Small intestine (tissue), 16 donors: ENCODE measurements at places on chromosomes 2 and 18. TPM values are rescaled to one million over a fixed set of nuclear protein-coding genes. Genes with fewer than 3 reads are reported as not detected.
A peak's percentile ranks its signal among the peaks of the same experiment; 100 is the strongest.

DNA sequence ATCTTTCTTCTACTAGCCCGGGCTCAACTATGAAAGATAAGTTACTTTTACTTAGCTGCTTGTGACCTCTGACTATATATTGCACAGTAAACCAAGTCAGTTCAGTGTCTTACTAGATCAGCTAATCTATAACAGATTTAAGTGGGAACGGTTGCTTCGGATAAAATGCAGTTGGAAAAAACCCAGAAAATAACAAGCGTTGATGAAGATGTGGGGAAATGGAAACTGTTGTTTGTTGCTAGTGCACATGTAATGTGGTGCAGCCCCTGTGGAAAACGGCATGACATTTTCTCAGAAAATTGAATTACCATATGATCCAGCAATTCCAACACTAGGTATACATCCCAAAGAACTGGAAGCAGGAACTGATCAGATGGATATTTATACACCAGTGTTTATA, 248.5 kb downstream of the PRKCE start:
- no peak for DNase-seq

DNA sequence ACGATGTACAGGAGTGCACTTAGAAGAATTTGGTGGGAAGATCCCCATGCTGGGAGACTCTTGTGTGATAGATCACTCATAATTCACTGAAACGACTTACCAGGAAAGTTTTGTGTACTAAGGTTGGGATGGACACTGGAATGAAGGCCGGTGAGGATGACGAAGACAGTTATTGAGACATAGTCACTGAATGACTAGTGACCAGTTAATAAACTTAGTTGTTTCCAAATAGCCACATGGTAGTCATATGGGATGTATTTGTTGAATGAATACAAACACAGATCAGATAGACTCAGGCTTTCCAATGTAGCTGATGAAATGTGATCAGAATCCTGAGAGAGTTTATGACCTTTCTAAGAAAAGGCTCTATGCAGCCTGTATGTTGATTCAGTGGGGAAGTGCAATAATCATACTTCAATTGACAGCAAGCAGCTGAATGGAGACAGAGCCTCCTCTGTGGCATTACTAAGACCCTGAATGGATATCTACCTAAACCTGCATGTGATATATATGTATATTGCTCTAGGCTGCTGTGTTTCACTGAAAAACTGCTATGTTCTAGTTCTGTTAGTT, 20.4 kb downstream of the GDF7 start:
- no peak for DNase-seq

DNA sequence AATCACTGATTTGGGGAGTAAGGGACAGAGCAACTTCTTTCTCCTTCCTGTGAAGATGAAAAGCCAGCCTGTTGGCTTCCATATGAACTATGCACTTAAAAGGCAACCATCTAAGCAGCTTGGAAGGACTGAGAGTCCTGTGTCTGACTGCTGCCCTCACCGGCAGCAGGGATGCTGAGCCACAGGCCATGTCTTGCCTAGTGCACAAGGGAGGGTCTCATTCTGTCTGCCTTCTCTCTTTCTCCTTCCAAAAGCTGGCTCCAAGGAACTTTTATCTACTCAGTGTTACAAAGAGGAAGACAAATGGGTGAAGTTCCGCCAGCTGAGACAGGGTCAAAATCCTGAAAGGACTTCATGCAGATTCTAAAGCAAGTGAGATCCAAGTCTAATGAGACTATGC, 146.3 kb downstream of the MTCL1 start:
- DNase-seq, result no peak

DNA sequence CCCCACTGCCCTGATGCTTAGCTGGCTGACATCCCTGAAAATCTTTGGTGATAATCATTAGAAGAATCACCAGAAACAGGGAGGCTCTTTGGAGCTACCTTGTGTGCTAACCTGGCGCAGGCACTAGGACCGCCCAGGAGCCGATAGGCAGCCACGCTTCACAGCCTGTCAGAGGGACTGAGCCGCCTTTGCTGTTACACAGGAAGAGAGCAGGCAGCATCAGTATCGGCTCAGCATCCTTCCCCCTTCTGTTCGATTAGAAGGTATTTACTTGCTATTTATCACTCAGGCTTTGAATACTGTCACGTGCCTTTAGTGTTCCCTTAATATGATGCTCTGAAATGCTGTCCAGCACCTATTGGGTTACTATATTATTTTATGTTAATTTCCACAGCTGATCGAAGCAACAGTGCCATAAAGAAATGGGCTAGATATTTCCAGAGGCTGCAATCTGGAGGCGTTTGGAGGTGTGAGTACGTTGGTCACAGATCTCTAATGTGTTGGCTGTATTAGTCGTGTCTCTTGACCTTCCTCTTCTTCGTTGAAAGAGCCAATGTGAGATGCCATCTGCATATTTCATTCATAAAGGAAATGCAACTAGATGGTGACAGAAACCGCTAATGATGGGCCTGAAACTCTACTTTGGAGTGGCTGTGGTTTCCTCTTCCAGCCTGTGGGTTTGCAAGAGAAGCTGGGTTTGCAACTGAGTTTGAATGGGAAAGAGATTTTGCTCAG, 110.4 kb upstream of the RAB27B start:
- DNase-seq, result peak; percentile 7

DNA sequence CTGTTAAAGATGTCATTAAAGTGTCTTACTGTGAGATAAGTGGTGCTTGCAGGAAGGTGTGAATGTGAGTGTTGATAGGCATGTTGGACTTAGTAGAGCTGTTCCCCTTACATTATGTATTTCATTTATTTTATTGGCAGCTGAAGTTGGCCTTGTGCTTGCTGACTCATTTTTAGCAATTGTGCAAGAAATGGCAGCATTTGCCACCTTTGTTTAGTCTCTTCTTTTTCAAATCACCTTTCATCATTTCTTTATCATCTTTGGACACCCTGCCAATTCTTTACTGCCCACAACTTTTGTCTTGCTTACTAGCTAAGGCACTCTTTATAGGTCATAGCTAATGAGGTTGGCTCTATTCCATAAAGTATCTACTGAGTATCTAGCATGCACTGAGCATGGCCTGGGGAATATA, 130.3 kb upstream of the LYPD6 start:
- peak; percentile 16 for DNase-seq

DNA sequence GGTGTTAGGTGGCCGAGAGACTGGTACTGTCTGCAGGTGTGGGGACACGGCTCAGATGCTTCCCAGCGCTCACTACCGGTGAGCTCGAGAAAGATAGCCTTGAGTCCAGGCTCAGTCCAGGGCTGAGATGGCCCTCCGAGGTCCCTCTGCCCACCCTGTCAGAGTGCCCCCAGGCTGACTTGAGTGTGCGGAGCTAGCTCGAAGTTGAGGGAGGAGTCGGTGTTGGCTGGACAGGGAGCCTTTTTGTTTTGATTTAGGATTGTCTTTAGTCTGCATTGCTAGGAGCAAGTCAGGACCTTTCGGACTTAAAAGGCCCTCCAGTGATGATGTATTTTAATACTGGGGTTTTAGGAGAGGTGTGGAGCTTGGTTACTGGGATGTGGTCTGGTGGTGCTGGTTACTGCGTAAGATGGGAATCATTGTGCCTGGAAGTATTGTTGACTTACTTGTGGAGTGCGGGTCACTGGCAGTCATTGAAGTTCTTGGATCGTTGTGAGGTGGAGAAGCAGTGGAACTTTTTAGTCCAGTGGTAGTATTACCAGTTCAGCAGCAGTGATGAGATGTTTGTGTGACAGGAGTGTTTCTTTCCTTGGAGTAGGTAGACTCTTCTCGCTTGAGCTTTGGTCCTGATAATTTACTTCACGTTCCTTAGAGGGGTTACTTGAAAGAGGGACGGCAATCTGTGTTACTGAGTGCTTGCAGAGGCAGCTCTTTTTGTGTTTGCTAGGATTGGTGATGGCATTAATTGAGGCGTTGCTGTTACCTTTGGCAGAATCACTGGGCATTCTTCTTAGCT, 633 bp downstream of the KIAA1328 start:
- DNase-seq, result no peak

GRCh38 chr18:62586781-62587487, 64.1 kb downstream of the ZCCHC2 start:
- no peak for DNase-seq

GRCh38 chr2:175450029-175450760, 268.7 kb upstream of the ATP5MC3 start:
- no peak for DNase-seq

GRCh38 chr2:218363736-218364135, 7.1 kb downstream of the CATIP start:
- no peak for DNase-seq

- no peak for DNase-seq
Observed at GRCh38 chr18:50008306-50008705, 186.6 kb downstream of the MYO5B start.

GRCh38 chr2:64735504-64735903, 81.8 kb upstream of the SERTAD2 start:
- DNase-seq, result no peak

DNA sequence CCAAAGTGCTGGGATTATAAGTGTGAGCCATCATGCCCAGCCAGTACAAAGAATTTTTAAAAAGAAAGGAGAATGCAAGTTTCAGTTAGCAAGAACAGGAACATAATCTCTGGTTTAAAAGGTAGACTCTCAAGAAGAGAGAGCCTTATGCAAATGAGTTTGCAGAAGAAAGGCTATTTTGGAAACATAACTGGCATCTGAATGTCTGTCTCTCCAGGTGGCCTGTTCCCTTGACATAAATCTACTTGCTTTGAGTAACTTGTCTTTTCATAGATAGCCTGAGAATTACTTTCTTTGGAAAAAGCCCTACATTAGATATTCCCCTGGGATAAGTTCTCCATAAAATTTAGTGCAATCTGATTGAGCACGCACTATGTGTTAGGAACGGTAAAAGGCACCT, 109.6 kb downstream of the ICOS start:
- DNase-seq, result no peak

GRCh38 chr2:237081596-237081995, 4.1 kb upstream of the COPS8 start:
- DNase-seq, result no peak

GRCh38 chr2:66432801-66433694, 1.9 kb upstream of the MEIS1 start:
- DNase-seq, result peak; percentile 61

Gene C1QL2
- not detected for polyA plus RNA-seq

Gene MATN3
- not detected for polyA plus RNA-seq

Gene EVX2
- polyA plus RNA-seq, result not detected

GRCh38 chr2:184413221-184413620, 185.1 kb upstream of the ZNF804A start:
- no peak for DNase-seq

- peak; percentile 93 for DNase-seq
Observed at GRCh38 chr2:127398239-127398590, 10.4 kb upstream of the MAP3K2 start.
